Activated CD4-positive, alpha-beta T cell treated with anti-CD3 and anti-CD28 coated beads for 36 hours (primary cell): ENCODE measurements at places on chromosomes 5 and 9. TPM values are rescaled to one million over a fixed set of nuclear protein-coding genes. Genes with fewer than 3 reads are reported as not detected.

The PCDHGA5 gene
- 0.09 TPM for total RNA-seq

The CATSPER3 gene
- total RNA-seq = 0.40 TPM

The SLC25A25 gene
- 6.9 TPM for total RNA-seq

The DAPK1 gene
- 5.6 TPM for total RNA-seq

- no peak overlapping the region for H3K27ac ChIP-seq
- H3K36me3 ChIP-seq = no peaks in the 10 kb centered on the region
- H3K27me3 ChIP-seq = peaks cover 5% of the 10 kb centered on the region
- no peaks in the 10 kb centered on the region for H3K4me1 ChIP-seq
Observed at GRCh38 chr9:135584934-135585333, 23.4 kb downstream of the PAEP start.

DNA sequence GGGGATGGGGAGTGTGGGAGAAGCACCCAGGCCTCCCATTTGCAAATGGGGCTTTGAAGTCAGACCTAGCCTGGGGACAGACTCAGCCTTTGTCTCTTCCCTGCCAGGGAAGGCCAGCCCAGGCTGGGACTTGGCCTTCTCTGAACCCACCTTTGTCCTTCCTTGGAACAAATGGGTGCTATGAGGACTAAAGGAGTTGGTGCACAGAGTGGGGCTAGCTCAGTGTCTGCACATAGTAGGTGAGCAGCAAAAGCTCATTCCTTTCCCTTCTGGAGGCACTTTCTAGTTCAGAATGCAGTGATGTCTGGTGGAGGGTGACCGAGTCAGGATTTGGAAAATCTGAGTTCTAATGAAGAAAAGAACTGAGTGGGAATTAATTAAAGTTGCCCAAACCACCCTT lies 37.2 kb downstream of the COL27A1 start:
- peaks cover 3% of the 10 kb centered on the region for H3K27me3 ChIP-seq
- H3K27ac ChIP-seq = no peak overlapping the region
- DNase-seq = no peak
- H3K4me1 ChIP-seq = no peaks in the 10 kb centered on the region

GRCh38 chr5:59760785-59761348 lies 132.7 kb downstream of the PDE4D start:
- no peak overlapping the region for H3K27ac ChIP-seq
- H3K27me3 ChIP-seq = peaks cover 2% of the 10 kb centered on the region
- peak; percentile 62 for DNase-seq
- H3K4me1 ChIP-seq = no peaks in the 10 kb centered on the region
- no peak overlapping the region for H3K4me3 ChIP-seq

GRCh38 chr9:34084562-34084961 lies 35.9 kb upstream of the UBAP2 start:
- H3K36me3 ChIP-seq = peaks cover 33% of the 10 kb centered on the region
- peak overlapping the region; percentile 4 for H3K27ac ChIP-seq
- H3K4me3 ChIP-seq = no peak overlapping the region
- no peak for DNase-seq
